ENCODE measurements at places on chromosomes 4 and X.

- DNase-seq: no peak
Observed at GRCh38 chr4:80115368-80116181, 42.5 kb upstream of the ANTXR2 start.

DNA sequence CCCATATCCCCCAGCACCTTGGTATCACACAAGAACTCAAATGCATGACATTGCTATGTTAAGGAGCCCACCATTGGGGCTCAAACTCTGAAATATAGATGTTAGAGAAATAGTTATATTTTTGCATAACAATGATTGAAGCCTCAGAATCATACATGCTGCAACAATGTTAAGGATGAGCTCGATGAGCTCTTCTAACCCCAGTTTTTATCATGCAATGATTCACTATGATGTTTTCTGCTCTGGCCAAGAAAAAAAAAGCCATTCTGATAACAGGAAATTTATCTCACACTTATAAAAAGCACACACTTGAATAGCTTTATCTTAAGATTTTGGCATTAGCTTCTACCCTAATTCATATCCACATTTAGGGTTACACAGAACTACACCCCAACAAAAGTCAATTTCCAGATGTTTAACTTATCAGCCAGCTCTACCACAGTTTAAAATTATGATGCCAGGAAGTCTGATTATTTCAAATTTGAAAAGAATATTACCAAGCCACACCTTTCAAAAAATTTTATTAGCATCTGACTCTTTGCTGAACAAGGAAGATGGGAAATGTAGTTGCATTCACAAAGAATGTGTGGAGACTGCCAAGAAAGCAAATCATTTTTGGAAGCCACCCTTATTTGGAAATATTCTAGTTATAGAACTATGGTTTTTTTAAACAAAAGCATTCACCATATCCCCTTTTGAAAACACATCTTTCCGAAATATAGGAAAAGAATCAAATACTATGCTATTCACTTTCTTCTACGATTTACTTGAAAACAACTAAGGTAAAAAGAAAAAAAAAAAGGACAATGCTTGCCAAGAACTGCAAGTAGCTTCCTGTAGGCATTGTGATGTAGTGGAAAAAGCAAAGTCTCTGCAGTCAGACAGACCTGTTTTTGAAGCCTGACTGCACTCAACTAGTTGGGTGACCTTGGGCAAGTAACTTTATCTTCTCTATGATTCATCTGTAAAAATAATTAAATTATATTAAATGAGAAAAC is 100.8 kb upstream of the PLS3 start:
- no peak for DNase-seq

DNA sequence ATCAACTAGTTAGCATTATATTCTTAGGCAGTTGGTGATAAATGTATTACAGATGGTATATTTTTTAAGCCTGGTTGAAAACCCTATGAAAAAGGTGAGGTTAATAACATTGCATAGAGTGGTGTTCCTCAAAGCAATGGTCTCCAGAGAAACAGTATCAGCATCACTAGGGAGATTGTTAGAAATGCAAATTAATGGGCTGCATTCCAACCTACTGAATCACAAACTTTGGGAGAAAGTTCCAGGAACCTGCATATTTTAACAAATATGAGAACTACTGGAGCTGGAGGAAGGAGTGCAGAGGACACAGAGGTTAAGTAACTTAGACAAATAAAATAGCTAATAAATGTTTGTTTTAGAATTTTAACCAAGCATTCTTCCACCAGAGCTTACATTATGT is 166.9 kb upstream of the PCDH10 start:
- no peak for DNase-seq

DNA sequence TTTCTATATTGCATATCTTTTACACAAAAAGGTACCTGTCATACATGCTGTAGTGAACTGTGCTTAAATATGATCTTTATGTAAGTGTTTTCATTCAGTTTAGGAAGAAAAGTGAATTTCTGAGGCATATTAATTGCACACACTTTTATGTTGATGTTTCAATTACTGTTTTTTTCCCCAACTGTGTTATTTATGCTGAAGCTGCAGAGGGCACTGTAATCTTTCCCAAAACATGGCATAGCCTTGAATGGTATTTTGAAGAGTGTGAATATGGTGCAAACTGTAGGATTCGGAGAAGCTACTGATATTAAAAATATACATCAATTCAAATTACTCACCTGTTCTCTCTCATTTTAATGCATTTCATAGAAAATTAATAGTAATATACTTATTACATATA is 6.0 kb upstream of the CENPE start:
- no peak for DNase-seq

Data from stimulated activated CD8-positive, alpha-beta memory T cell treated with anti-CD3 and anti-CD28 coated beads, Interleukin-7, amount 100 ng/mL, for 48 hours (primary cell).